ENCODE measurements at places on chromosomes 6 and 20.

- DNase-seq, result no peak
Measured at GRCh38 chr6:169445661-169446581, 192.3 kb upstream of the THBS2 start.

DNA sequence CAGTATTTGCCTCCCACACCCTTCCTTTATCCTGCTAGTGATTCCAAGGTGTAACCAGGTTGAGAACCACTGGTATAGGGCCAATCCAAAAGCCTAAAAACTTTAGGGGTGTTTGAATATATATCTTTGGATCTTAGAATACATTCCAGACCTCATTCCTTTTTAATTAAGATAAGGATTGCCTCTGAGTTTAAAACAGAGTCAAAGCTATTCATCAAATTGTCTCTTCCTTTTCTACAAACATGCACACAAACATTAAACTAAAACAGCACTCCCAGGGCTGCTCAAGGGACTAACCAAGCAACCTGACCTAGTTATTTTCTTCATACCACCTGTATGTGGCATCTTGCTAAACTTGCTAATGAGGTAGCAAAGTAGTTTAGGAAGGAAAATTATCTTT lies 22.1 kb upstream of the COL9A1 start:
- DNase-seq, result no peak

DNA sequence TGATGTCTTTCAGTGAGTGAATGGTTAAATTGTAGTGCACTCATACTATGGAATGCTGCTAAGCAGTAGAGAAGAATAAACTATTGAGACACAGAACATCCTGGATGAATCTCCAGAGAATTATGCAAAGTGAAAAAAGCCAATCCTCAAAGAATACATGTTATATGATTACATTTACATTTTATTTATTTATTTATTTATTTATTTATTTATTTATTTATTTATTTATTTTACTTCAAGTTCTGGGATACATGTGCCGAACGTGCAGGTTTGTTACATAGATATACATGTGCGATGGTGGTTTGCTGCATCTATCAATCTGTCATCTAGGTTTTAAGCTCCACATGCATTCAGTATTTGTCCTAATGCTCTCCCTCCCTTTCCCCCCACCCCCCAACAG lies 175.8 kb upstream of the VGLL2 start:
- DNase-seq, result no peak

DNA sequence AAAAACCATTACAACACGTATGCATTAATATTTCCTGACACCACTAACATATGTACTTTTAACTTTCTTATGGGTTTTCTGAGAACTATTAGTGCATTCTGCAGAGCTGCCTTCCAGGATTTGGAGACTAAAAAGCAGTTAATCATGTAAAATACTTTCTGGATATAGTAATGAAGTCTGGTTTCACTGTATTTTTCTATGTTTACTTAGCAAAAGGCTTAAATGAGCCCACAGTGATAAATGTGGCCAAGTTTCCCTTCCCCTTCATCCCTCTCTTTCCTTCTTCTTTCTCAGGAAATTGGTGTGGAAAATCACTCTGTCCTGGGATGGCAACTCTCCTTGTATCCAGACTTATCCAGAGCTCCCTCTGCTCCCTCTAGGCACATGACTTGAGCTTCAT lies 29.7 kb upstream of the ENPP1 start:
- no peak for DNase-seq

DNA sequence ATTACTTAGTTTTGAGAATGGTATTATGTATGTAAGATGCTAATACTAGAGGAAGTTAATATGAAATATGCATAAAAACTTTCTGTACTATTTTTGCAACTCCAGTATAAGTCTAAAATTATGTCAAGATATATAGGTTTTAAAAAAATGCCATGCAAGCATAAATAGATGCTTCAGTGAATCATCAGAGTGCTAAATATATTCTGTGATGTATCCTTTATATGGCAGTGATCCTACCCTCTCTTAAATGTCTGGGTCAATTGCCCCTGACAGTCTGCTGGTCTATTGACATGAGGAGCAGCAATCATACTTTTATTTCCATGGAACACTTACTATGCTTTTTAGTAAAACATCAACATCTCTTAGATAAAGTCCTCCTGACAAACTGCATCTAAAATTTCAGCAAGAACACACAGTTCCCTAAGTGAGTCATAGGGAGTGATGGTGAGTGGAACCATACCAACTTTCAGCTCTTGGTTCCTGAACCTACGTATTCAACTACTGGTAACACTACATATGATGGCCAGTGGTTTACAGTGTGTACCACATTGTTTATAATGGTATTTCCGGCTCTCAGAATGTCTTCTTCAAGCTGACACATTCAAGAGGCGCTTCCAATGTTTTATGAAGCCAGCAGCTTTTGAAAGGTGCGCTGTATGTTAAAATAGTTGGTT lies 928.7 kb upstream of the GJE1 start:
- no peak for DNase-seq

DNA sequence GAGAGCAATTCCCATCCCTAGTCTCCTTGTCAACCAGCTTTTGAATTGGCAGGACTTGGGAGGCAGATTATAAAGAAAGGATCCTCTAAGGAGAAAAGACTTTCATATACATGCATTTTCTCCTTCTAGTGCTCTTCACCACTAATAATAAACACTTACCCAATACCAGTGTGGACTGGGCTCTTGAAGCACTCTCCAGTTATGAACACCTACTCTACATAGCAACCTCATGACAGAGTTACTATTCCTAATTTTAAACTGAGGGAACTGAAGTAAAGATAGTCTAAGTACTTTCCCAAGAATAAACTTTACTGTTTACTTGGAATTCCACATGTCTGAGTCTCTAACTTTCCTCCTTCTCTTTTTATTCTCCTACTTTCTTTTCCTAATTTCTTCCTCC lies 4.8 kb downstream of the COL9A1 start:
- no peak for DNase-seq

Measured in vagina (tissue), 2 donors.